Stimulated activated CD8-positive, alpha-beta memory T cell treated with anti-CD3 and anti-CD28 coated beads, Interleukin-7, amount 100 ng/mL, for 1 hour (primary cell): ENCODE measurements at places on chromosomes 6 and 20.

- DNase-seq, result no peak
Measured at GRCh38 chr6:105374010-105374420, 28.9 kb downstream of the PREP start.

DNA sequence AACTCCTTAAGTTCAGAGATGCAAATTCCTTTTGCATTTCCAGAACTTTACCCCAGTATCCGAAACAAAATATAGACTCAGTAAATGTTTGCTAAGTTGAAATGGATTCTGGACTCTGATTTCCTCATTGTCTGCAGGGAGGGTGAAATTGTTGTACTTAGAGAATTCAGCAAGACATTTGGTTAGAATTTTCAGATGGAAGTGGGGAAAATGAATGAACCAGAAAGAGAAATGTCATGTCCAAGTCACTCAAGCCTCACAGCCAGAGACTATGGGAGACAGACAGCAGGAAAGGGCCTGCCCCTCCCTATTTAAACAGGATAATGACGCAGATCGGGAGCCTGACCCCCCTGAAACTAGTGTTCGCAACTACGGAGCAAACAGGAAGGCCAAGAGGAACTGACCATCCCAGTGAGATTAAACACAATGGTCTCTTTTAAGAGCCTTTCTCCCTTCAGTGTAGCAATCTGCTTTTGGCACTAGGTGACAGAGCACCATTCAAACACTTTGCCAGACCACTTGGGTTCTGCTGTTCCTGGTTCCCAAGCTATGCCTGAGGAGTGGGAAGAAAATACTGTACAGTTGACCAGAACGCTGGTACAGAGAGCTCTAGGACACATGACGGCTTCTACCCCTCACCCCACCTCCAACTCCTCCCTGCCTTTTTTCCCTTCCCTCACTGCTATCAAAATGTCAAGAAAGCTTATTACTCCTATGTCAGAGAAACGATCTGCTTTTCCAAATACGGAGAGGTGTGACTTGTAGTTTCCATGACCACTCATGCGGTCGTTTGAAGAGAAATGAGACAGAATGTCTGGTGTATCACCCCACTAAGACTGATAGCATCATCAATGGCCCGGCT is 13.7 kb downstream of the NEDD9 start:
- no peak for DNase-seq

DNA sequence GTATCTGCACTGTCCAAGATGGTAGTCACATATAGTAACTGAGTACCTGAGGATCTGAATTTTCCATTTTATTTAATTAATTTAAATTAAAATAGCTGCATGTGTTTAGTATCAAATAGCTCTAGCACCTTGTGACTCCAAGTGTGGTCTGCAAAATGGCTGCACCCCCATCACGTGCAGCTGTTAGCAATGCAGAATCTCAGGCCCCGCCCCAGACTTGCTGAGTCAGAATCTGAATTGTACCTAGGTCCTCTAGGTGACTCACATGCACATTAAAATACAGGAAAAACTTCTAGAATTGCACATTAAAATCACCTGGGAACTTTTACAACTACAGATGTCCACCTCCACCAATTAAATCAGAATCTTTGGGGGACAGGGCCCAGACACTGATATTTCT is 19.2 kb upstream of the FAM83C start:
- DNase-seq, result no peak

DNA sequence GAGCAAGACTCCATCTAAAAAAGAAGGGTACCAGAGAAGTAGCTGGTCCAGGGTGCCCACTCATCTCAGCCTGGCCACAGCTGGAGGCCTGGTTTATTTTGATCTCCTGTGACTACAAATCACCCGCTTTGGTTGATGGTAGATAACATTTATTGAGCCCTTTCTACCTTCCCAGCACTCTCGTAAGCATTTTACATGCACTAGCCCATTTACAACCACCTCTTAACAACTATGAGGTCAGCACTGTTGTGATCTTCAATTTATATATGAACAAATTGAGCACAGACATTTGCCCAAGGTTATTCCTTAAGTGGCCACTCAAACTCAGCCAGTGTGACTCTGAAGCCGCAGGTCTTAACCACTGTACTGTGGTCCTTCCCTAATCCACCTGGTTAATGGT is 104.7 kb downstream of the EPM2A start:
- DNase-seq, result no peak

GRCh38 chr6:6588924-6589709 is 597 bp downstream of the LY86 start:
- DNase-seq, result no peak

GRCh38 chr6:24564081-24564480 is 69.3 kb downstream of the ALDH5A1 start:
- no peak for DNase-seq

- no peak for DNase-seq
Measured at GRCh38 chr20:10761786-10762185, 88.0 kb upstream of the JAG1 start.

- DNase-seq, result no peak
Measured at GRCh38 chr6:3529232-3529631, 72.4 kb upstream of the SLC22A23 start.

DNA sequence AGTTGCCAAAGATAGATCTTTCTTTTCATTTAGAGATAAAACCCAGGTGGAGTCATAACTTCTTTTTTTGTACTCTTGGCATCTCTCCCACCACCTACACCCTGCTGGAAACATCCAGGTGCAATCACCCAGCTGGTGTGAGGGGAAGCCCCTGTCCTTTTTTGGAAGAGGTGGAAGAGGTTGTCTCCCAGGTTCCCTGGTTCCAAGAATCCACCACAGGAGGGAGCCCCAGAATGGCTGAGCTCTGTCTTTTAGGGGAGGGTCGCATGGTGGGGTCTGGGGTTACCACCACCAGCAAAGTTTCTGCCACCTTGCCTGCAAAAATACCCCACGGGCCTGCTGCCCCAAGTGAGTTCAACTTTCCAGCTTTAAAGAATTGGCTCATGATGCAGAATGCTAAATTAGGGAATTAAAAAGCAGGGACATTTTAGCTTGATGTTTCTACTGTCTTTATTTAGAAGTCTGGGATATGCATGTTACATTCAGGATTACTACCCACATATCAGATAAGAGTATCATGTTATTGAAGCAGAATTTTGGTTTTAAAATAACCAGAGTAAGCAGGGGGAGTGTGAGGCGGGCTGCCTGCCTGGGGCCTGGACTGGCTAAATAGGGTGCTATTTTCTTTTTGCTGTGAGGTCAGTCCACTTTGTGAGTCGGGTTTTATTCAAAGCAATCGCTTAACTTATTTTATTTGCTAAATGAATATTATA is 11.0 kb downstream of the SMOC2 start:
- no peak for DNase-seq

DNA sequence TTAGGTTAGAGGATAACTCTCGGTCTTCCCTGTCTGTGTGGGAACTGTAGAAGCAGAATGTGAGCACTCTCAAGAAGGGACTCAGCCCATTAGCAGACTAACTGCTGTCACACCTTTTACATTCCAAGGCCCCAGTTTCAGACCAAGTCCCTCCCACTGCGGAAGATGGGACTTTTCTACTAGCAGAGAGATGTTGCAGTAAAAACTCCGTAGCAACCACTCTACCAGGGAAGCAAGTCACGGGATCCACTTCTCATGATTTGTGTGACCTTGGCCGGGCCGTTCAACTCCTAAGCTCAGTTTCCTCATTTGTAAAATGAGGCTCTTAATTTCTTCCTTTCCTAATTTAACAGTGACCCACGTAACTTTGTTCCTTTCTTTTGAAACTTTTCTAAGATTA is 77.1 kb upstream of the SLC4A11 start:
- no peak for DNase-seq

DNA sequence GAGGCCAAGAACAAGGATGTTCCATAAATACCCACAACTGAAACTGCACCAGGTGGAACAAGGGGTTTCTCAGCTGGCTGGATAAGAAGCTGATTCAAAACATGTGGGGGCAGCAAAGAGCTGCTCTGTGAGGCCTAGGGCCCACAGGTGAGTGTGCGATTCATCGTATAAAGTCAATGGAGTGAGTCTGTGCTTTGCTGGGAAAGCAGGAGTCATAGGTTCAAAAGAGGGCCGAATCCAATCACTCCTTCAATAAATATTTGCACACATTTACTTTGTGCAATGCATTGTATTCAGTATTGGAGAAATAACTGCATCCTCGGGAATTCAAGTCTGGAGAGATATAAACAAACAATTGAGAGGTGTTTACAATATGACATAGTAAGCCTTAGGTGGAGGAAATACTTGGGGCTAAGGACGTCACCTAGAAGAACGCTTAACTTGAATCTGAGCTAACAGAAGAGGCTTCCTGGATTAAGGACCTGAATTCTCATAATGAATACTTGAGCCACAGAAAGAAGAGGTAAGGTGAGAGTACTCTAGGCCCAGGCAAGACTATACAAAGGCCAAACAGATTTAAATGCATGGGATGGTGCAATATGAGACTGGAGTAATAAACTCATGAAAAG is 83.7 kb upstream of the TMEM30A start:
- no peak for DNase-seq

- no peak for DNase-seq
Measured at GRCh38 chr6:147390909-147391536, 117.5 kb upstream of the SAMD5 start.

- DNase-seq, result no peak
Measured at GRCh38 chr20:35305682-35306556, 13.7 kb upstream of the FAM83C start.

- no peak for DNase-seq
Measured at GRCh38 chr6:157443066-157443800, 62.2 kb downstream of the ZDHHC14 start.

GRCh38 chr20:1345030-1345755 is 16.3 kb upstream of the SDCBP2 start:
- DNase-seq, result no peak

GRCh38 chr6:1917626-1918371 is 308.1 kb downstream of the FOXC1 start:
- DNase-seq, result no peak

GRCh38 chr6:110366256-110366655 is 8.1 kb upstream of the METTL24 start:
- DNase-seq, result no peak

DNA sequence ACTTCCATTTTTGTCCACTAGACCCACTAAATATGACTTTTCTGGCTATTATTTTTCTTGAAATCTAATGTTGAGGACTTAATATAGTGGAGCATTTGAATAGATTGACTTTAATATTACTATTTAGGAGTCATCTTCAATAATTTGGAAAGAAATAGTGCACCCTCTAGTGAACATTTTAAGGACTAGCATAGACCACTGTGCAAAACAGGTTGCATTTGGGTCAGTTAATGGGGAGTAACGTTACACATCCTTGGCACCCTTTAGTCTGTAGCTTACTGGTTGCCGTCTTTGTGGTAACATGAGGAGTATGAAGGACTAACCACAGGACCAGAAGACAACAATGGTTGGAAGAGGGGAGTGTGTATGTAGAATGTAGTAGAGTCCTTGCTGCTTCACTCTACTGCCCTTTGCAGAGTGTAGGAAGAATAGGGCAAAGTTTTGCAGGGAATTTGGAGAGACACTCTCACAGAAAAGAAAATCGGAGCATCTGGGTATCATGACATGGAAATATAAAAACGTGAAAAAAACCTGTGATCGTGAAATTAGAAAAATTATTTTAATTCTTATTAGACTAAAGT is 25.2 kb downstream of the RFPL4B start:
- no peak for DNase-seq

- DNase-seq, result no peak
Measured at GRCh38 chr6:47290124-47290834, 19.4 kb downstream of the TNFRSF21 start.

DNA sequence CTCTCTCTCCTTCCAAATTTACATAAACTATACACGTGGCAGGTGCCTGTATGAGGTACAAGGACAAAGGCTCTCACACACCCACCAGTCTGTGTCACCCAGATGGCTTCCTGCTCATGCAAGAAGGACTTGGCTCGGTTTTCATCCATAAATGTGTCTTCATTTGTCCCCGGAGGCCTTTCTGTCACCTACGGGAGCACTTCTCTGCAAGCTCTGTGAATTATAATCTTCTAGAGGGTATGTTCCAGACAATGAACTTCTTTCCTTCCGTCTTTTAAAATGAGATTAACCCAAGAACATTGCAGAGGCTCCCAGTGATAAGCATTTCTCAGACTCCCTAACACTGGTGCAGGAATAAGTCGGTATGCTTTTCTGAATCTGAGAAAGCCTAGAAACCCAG is 123.6 kb downstream of the PTPRT start:
- DNase-seq, result no peak

- no peak for DNase-seq
Measured at GRCh38 chr6:80523010-80523409, 416.5 kb downstream of the BCKDHB start.

GRCh38 chr6:52328729-52329128 is 33.2 kb upstream of the PAQR8 start:
- no peak for DNase-seq

DNA sequence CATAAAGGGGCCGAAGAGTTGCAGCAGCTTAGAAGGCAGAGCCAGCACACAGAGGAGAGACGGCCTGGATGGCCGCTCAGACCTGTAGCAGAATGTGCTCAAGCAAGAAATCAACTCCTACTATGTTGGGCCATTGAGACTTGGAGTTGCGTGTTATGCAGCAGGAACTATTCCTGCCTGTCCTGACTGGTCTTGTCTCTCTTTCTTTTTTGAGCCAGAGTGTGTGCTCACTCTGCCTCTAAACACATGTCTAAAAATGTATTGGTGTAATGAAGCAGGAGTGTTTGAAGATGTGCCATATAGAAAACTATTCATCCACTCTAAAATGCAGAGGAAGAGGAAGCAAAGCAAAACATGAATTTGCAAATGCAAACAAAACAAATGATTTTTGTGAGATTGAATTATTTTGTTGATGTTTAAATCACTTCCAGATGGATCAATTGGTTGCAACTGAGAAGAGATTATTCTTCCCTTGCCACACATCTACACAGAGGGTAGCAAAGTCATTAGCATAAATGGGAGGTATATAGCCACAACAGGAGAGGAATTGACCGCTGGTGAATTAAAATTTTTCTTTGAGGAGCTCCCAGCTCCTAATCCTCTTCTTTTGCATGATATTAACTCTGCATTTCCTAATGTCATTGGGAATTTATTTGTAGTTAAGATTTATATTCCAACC is 20.4 kb upstream of the SYNJ2 start:
- no peak for DNase-seq

- no peak for DNase-seq
Measured at GRCh38 chr6:7933794-7934193, 23.2 kb upstream of the TXNDC5 start.

GRCh38 chr6:3353939-3354338 is 95.2 kb downstream of the PSMG4 start:
- no peak for DNase-seq

GRCh38 chr20:43178080-43178479 is 11.6 kb downstream of the PTPRT start:
- DNase-seq, result no peak

DNA sequence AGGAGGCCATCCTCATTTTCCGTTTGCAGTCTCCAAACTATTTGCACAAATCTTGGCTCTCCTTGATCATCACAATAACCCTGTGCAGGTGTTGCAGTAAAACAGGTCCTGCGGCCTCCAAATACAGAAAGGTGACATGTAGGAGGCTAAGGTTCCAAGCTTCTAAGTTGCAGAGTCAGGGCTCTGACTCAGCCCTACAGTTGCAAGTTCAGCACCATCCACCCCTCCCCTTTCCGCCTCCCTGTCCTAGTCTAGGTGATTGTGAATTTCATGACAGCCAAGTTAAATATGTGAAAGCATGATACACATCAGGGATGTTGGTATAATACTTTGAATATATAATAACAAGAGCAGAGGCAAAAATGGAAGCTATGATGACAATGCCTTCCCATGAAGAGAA is 317.3 kb upstream of the CDH4 start:
- DNase-seq, result no peak
